Breast epithelium (tissue), 4 donors: ENCODE measurements at places on chromosomes 6 and 20.

- no peak for DNase-seq
These were observed 73.7 kb downstream of the FARS2 start for GRCh38 chr6:5335020-5335419.

GRCh38 chr20:3307725-3308124, 68.7 kb upstream of the SLC4A11 start:
- no peak for DNase-seq

- no peak for DNase-seq
These were observed 197.0 kb downstream of the CLIC5 start for GRCh38 chr6:45818655-45819054.

GRCh38 chr6:7468382-7469081, 72.9 kb upstream of the DSP start:
- DNase-seq: no peak

- DNase-seq: no peak
These were observed 42.2 kb downstream of the PKIB start for GRCh38 chr6:122652431-122652830.
